ENCODE measurements at places on chromosomes 11 and 22.

DNA sequence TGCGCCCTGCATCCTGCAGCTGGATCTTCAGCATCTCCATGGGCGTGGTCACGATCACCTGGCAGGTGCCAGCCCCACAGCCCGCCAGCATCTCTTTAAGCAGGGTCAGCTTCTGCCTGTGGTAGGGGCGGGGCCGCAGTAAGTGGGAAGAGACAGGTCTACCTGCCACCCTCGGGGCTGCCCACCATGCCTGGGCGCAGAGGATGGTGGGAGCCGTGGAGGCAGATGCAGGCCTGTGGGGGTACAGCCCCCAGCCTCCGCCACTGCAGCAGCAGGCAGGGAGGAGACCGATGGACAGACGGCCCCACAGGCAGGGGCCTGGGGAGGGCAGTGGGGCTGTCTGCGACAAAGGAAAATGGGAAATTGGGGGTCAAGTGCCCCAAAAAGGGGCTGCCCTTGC, 3.0 kb upstream of the CEND1 start:
- no peak for DNase-seq

- no peak for DNase-seq
These were observed 20.6 kb downstream of the ZW10 start for GRCh38 chr11:113752932-113753331.

DNA sequence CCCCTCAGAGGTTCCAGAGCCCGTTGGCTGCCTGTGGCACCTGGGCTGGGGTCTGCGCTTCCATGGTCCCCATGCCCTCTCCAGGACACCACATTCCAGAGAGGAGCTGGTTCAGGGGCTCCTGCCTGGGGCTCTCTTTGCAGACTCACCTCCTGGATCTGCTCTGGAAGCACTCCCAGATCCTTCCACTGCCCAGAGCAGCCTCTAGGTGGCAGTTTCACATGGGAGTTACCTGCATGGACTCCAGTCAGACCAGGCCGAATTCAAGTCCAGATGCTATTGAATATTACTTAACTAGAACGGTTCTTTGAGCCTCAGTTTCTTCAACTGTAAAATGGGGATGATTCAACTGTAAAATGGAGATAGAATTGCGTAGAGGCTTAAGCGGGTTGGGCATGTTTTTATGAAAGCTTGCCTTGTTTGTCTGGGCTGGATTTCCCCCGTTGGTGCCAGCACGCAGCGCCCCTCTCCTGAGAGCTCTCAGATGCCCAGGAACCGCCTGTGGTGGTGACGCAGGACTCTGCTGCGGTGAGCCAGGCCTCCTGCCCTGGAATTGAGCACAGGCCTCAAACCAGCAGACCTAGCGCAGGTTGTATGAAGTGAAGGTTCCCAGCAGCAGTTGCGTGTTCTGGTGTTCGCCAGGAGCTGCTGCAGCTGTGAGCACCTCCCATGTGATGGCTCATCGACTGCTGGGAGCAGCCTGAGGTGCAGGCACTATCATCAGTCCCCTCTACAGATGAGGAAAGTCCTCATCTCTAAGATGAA, 44.2 kb downstream of the LMO1 start:
- peak; percentile 9 for DNase-seq

- no peak for DNase-seq
These were observed 41.3 kb upstream of the ETS1 start for GRCh38 chr11:128628686-128629085.

GRCh38 chr22:27405672-27406388, 395.7 kb downstream of the MN1 start:
- DNase-seq = no peak

GRCh38 chr11:12775955-12776354, 101.7 kb downstream of the TEAD1 start:
- DNase-seq = no peak

DNA sequence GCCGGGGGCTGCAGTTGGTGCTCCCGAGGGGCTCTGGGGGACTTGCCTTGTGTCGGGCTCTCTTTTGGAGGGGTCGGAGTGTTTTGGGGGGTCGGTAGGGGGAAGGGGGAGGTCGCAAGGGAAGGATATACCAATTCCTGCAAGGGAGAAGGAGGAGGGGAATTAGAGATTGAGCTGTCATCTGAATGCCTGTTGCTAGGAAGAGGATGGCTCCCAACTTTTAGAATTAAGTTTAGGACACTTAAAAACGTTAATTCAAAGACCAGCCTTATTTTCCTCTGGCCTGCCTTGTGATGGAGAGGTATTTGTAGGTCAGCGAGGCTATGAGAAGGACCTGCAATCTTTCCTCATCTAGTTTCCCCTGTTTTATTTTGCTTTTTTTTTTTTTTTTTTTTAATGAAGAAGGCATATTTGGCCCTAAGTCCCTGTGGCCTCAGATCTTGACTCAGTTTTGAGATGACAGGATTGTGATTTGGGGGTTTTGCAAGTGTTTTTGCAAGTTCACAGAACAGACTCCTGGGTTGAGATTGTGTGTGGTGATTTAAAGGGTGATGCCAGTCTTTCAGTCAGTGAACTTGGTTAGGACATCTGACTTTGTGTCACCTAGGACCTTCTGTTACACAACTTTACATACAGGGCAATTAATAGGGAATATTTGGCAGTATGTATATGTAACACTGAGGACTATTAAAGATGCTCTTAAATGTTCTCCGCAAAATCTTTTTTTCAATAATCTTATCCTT, 672 bp downstream of the TMEM135 start:
- DNase-seq = no peak

GRCh38 chr22:42459287-42460063, 27.3 kb upstream of the NFAM1 start:
- no peak for DNase-seq

- DNase-seq = no peak
These were observed 92.2 kb downstream of the PHF21B start for GRCh38 chr22:44917372-44918165.

DNA sequence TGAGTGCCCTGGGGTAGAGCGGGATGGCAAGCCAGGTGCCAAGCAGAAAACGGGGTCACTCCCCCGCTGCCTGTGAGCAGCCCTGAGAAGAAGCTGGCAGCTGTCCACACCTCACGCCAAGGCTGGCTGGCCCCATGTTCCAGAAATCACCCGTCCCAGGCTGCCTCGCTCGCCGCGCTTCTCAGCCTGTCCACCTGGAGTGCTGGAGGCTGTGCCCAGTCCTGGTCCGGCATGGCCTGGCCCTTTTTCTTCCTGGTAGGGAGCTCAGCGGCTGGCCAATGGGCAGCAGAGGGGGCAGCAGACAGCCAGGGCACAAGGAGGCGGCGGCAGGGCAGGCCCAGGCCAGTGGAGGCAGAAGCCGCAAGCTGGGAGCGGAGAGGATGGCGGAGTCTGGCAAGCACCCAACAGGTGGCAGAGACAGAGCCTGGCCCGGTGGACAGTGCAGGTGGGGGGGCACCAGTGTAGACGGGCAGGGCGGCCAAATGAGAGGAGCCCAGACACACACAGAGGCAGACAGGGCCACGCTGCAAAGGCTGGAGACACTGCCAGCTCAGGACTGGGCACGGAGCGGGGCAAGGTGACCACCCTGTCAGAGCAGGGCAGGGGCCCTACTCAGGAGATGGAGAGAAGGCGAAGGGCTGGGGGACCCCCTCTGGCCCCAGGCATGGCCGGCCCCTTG, 37.2 kb upstream of the TH start:
- no peak for DNase-seq

- no peak for DNase-seq
These were observed 90.8 kb upstream of the APOA1 start for GRCh38 chr11:116928102-116928777.

- DNase-seq = no peak
These were observed 33.5 kb downstream of the THAP12 start for GRCh38 chr11:76347466-76347865.

GRCh38 chr22:37172266-37173245, 15.5 kb downstream of the C1QTNF6 start:
- DNase-seq = no peak

GRCh38 chr22:44131412-44131811, 49.3 kb upstream of the PARVG start:
- no peak for DNase-seq

DNA sequence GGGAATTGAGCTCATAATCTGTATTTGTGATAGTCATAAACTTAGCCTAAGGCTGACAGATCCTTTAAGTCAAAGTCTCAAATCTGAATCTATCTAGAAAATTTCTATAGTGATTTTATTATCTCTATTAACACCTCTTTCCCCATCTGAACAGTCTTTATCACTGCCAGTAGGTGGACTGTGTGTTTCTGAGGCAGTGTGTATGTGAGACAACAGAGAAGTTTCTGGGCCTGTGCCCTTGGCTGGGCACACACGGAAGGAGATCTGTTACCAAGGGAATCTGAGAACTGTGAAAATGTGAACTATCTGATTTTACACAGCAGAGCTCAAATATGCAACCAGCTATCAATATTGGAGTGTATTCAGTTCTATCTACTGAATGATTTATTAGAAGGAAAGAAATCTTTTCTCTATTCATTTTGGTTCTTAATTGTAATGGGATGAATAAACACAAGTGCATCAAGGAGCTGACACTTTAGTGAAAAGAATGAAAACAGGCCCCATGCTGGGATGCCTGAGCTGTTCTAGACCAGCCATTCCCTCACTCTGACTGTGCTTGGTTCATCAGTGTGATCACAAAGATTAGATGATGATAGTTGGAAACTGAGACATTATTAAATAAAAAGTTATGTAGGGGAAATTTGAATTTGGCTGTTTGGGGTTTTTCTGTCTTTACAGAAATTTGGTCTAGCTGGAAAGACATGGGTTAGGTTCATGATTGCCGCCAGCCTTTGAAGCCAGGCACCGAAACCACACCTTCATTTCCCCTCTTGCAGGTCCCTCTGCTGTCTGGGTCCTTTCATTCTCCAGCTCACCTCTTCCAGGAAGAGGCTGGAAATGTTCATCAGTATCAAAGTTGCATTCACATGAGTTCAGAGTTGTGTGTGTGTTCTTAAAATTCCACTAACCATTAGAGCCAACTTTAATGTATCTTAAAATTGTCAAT, 68.1 kb downstream of the LIF start:
- DNase-seq = no peak

DNA sequence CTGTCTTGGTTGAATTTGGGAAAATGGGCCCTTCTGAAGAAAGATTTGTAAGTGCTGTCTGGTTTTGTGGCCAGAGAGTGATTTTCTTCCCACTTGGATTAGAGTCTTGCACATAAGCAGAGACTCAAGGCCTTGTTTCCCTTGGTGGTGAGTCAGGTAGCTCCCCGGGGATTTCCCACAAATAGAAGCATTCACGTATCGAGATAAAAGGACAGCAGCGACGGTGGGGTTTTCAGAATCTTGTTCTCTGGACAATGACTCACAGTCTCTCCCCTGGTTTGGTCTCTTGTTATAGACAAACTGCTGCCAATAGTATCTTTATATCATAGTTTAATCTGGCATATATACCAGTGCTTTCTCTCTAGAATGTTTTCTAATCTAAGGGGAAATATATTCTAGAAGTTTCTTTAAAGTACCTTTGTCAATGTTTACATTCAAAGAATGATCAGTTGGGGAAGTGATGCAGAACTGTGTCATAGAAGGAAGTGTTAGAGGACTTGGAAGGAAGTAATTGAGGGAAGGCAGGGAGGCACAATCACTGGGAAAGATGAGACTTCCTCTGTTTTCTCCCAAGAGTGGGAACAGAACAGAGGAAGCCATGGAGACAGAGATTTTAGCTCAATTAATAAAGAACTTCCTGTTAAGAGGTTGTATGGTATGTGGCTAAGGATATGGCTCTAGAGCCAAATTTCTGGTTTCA, 18.1 kb downstream of the POLA2 start:
- no peak for DNase-seq

- DNase-seq = no peak
These were observed 1.4 kb downstream of the FAM111A start for GRCh38 chr11:59144096-59144495.

DNA sequence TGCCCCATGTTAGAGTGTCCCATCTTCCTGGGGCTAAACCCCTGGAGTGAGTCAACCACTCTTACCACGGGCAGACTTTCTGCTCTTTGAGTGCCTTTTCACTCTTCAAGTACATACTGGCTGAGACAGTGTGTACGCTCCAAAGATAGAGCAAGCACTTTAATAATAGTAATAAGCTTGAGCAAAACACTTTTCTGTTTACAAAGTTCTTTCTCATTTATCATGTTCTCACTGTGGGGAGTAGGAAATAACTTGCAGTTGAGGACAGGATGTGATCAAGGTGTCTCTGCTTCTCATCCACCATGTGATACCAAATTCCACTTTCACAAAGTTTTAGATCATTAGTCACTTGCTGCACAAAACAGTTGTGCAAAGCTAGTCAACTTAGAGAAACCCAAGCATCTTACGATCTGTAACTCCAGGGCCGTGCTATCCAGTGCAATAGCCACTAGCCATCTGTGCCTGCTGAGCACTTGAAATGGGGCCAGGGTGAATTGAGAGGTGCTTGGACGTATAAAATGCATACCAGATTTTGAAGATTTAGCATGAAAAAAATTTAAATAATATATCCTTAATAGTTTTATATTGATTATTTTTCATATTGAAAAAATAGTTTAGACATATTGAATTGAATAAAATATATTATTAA, 135.3 kb downstream of the KIF18A start:
- DNase-seq = no peak

DNA sequence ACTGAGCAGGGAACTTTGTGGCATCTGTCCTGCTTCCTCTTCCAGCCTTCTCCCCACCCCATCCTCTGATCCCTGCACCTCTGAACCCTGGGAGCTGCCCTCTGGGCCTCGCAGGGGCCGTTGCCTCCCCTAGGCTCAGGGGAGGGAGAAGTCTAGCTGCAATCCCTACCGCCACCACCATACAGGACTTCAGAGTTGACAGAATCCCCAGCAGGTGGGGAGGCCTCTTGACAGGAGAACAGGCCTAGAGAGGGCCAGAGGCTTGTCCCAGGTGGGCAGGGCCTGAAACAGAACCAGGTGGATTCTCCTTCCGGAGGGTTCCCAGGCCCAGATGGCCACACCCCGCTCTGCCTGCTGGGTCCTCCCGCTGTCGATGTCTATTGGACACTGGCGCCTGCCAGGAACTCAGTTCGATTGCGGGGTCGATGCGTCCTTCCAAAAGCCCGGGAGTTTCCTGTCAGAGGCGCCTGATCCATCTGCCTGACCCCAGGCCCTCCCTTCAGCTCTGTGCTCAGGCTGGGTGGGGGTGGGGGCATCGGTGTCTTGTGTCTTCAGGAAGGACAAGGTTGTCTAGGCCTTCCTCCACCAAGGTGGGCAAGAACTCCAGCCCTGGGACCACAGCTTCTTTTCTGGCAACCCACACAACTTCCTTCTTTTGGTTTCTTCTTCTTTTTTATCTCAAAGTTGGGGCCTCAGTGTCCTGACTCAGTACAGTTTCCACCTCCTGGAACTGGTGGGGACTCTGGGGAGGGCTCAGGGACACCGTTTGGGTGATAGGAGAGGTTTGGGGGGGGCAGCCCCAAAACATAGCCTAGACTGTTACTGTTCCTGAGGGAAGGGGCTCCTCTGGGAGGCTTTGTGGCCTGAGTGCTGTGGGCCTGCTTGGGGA, 6.4 kb downstream of the STARD10 start:
- DNase-seq = no peak

DNA sequence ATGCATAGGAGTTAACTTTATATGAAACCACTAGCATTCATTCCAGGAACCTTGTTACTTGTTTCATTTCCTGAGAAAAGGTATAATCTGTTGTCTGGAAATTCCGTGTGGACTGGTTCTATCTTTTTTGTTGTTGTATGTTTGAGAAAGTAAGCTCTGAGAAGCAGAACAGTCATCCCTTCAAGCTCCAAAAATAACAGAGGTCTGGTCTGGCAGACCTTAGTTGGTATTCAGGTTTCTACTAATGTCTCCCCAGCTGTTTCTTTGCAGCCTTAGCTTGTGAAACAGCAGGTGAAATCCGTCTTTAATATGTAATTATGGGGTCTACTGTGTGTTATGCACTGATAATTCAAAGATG, 2.4 kb downstream of the RNF121 start:
- DNase-seq = no peak
